ENCODE measurements at places on chromosomes 13 and 19.

- no peak for DNase-seq
These were observed 77.7 kb downstream of the LRRC63 start for GRCh38 chr13:46289260-46289955.

DNA sequence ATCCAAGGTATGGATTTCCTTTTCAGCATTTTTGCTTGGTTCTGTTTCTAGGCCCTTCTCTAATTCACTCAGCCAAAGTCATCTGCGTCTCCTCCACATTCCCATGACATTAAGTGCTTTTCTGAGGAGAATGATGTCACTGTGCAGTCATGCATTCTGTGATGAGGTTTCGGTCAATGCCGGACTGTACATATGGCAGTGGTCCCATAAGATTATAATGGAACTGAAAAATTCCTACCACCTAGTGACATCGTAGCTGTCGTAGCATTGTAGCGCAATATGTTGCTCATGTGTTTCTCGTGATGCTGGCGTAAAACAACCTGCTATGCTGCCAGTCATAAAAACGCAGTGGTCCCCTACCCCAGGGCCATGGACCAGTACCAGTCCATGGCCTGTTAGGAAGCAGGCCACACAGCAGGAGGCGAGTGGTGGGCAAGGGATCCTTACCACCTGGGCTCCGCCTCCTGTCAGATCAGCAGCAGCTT is 63.4 kb upstream of the TNFRSF19 start:
- no peak for DNase-seq

GRCh38 chr13:45522571-45522970 is 57.8 kb downstream of the COG3 start:
- no peak for DNase-seq

- DNase-seq: no peak
These were observed 36.8 kb upstream of the ATP11A start for GRCh38 chr13:112653071-112653470.

DNA sequence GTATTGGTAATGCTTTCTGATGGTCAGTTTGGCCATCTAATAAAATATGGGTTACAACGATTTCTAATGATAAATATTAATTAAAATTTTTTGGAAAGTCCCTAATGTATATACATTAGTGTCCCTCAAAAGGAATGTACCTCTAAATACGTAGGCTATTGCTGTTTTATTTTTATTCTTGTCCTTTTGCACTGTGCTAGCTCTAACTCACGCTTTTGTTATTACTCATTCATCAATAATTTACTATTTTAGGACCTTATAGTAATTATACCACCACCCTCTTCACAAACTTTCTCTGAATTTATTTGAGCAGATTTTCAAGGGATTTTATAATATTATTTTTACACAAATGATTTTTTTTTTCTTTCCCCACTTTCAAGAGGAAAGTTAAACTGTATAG is 795.9 kb upstream of the PCDH9 start:
- no peak for DNase-seq

DNA sequence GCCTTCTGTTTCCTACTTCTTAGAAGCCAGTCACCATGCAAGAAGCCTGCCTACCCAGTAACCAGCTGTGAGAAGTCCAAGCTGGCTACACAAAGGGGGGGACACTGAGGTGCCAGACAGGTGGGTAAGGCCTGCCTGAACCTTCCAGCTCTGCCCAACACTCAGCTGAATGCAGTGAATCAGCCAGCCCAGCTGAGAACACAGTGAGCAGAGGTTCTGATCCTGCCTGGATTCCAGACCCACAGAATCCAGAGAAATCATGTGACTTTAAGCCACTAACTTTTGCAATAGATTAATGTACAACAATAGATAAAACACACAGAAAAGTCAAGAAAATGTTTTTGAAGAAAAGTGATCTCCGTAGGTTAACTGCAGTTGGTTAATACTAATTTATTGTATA is 151.7 kb downstream of the EFNB2 start:
- DNase-seq: no peak

- no peak for DNase-seq
These were observed 10.4 kb upstream of the TBC1D4 start for GRCh38 chr13:75492389-75492788.

- DNase-seq: no peak
These were observed 1686.7 kb upstream of the MIR17HG start for GRCh38 chr13:89660752-89661151.

GRCh38 chr19:7652061-7652641 is 15.2 kb downstream of the STXBP2 start:
- no peak for DNase-seq

DNA sequence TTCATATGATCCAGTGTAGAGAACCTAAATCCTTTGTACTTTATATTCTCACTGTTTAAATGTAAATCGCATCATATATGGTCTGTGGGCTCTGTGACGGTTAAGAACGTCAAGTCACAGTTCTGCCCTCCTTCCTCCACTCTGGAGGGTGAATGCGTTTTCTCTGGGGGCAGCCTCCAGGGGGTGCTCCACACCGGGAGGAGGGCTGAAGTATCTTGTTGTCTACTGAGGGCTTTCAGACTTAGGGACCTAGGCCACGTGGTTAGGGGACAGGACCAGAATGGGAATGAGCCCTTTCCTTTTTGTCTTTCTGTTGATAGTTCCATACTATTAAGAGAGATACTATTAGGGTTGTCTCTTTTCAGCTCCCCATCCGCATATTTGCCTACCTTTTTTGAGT is 504.9 kb downstream of the FGF9 start:
- DNase-seq: no peak

GRCh38 chr13:44498502-44498901 is 77.6 kb downstream of the TSC22D1 start:
- DNase-seq: no peak

GRCh38 chr19:11422163-11423065 is 3.3 kb upstream of the RGL3 start:
- no peak for DNase-seq

DNA sequence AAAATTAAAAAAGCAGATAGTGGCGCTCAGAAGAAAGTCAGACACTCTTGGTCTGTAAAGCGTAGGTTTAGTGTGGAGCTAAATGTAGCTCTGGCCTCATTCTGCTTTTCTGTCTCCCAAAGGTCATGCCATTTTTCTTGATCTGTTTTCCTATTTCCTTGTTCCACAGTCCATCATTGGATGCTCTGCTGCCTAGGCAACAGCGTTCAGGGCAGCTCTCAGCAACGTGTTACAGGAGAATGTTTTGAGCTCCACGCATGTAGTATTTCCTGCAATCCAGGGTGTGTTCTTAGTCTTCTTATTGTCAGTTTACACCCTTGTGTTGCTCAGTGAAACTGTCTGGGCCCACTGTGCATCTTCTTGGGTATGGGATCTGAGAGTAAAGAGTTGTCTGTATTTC is 46.0 kb upstream of the PCDH8 start:
- no peak for DNase-seq

GRCh38 chr19:2140138-2140569 is 11.2 kb downstream of the AP3D1 start:
- no peak for DNase-seq

GRCh38 chr13:49503951-49504350 is 8.2 kb downstream of the PHF11 start:
- no peak for DNase-seq

GRCh38 chr13:93066187-93066586 is 160.4 kb upstream of the GPC6 start:
- DNase-seq: no peak

DNA sequence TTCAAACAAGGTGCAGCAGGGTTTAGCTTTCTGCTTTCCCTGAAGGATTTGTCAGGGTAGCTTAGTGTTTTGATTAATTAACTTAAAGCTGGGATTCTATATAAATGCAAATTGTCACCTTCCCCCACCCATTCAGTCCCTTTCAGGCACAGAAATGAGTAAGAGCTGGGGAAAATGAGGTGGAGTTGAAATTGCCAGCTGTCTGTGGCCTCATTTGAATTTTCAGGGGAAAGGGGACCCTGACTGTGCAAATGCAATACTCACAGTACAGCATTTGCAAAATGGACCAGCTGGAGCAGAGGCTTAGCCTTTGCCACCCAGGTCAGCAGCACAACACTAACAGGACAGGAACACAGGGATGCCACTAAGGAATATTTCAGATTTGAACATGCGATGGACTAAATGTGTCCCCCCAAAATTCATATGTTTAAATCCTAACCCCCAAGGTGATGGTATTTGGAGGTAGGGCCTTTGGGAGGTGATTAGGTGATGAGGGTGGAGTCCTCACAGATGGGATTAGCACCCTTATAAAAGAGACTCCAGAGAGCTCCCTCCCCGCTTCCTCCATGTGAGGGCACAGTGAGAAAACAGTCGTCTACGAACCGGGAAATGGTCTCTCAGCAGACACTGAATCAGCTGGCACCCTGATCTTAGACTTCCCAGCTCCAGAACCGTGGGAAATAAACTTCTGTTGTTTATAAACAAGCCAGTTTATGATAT is 59.5 kb upstream of the CYSLTR2 start:
- DNase-seq: no peak

- DNase-seq: no peak
These were observed 187.1 kb downstream of the KATNAL1 start for GRCh38 chr13:30120133-30120822.

- no peak for DNase-seq
These were observed 8.7 kb downstream of the NR2F6 start for GRCh38 chr19:17236811-17237543.

- DNase-seq: no peak
These were observed 201.5 kb upstream of the CSNK1A1L start for GRCh38 chr13:37306778-37307544.

- DNase-seq: no peak
These were observed 427.0 kb upstream of the KLF12 start for GRCh38 chr13:74561155-74561554.

GRCh38 chr13:109747524-109747923 is 38.9 kb downstream of the IRS2 start:
- DNase-seq: no peak

DNA sequence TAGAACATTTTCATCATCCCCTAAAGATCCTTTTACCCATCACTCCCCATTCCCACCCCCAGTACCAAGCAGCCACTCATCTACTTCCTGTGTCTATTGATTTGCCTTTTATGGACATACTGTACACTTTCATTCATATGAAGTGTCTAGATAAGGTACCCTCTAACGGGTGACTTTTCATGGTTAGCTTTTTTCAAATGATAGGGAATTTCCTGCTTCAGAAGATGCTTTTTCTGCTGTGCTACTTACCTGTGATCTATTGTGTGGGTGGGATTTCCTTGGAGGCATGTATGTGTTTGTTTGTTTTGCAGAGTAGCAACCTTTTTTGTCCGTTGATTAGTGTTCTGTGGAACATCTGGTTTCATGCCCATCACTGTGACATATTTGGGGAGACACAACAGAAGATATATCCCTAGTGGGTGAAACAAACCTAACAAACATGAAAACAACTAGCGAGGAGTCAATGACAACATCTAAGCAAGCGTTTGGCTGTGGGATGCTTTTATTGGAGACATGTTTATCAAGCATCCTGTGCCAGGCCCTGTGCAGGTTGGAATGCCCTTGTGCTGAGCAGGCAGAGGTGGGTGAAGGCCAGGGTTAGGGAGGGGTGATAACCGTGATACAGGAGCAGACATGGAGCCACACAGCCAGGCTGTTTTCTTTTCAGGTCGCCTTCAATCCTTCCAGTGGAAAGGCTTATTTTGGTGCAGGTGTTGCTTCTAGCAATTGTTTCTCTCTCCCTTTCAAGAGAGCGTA is 17.6 kb downstream of the SPINT2 start:
- no peak for DNase-seq

GRCh38 chr19:13998426-13998825 is 7.7 kb downstream of the RFX1 start:
- no peak for DNase-seq
